ENCODE measurements at places on chromosomes 3 and 15.
A peak's percentile ranks its signal among the peaks of the same experiment; 100 is the strongest.

DNA sequence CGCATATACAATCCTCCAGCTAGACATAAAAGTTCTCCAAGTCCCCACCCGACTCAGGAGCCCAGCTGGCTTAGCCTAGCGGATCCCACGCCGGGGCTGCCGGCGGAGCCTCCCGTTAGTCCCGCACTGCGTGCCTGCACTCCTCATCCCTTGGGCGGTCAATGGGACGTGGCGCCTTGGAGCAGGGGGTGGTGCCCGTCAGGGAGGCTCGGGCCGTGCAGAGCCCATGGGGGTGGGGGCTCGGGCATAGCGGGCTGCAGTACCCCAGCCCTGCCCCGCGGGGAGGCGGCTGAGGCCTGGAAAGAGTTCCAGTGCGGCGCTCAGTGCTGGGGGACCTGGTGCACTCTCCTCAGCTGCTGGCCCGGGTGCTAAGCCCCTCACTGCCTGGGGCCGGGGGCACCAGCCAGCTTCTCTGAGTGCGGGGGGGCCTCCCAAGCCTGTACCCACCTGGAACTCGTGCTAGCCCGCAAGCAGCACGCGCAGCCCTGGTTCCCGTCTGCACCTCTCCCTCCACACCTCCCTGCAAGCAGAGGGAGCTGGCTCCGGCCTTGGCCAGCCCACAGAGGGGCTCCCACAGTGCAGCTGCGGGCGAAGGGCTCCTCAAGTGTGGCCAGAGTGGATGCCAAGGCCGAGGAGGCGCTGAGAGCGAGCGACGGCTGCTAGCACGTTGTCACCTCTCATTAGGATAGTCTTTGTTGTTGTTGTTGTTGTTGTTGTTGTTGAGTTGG, 12.2 kb upstream of the CCDC50 start:
- no peak for DNase-seq

GRCh38 chr3:189099505-189100290, 72.1 kb upstream of the TPRG1 start:
- peak; percentile 11 for DNase-seq

GRCh38 chr3:117165176-117165575, 455.6 kb downstream of the TUSC7 start:
- DNase-seq, result no peak

DNA sequence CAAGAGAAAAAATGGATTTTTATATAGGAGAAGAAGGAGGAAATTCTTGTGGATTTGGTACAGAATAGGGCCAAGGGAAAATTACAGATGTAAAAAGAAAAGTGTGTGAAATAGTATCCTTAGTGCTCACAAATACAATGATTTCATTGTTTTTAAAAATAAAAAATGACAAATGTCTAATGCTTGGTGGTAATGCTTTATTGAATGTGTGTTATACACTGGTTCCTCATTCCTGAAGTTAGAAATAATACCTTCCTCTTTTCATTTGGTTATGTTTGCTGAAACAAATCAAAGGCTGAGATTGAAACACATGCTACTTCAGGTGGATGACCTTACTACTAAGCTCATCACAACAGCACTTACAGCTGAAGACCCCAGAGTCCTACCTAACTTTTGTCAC, 37.7 kb upstream of the CCR2 start:
- no peak for DNase-seq

DNA sequence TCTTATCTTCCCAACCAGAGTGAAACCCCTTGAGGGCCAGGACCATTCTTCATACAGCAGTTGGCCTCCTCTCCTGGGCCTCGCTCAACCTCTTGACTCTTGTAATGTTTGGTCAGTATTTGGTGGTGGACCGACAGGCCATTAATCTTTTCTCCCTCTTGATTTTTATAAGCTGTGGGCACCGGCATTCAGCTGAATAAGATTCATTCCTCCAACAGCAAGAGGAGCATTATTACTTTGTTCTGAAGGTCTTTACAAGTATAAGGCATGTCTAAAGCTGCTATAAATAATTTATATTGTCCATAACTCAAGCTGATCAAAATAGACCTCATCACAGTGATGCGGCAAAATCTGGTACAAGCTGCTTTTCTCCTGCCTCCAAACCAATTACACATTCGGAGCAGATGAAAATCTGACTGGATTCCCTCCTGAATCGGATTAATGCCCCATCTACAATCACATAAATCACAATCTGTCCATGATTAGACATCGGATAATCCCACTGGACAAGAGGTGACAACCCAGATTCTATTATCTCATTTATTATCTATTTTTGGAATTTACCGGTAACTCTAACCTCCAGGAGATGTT, 8.4 kb upstream of the ISL2 start:
- DNase-seq, result no peak

DNA sequence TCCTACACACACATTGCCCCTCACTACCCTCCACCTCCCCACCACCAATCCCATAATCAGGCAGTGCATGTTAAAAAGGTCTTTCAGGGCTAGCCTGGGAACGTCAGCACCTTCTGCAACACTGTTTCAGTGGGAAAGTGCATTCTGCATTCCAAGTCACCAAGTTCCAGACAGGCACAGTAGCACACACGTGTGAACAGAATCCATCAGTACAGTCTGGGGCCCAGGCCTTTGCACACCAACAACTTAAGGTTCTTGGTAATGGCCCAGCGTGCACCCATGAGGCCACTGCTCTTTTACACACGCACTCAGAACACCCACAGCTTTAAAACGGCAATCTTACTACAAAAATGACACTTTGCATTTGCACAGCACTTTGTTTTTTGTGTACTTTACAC, 1.2 kb downstream of the ANXA2 start:
- DNase-seq, result peak; percentile 61
